Hematopoietic multipotent progenitor cell treated with erythropoietin and hydrocortisone succinate and interleukin-3 and kit ligand, for 6 days (in vitro differentiated cells): ENCODE measurements at places on chromosomes 6 and 20.

- DNase-seq: no peak
These were observed 529 bp downstream of the UBE2C start for GRCh38 chr20:45813006-45813340.

- no peak for DNase-seq
These were observed 11.4 kb downstream of the RIPK1 start for GRCh38 chr6:3079682-3080081.

DNA sequence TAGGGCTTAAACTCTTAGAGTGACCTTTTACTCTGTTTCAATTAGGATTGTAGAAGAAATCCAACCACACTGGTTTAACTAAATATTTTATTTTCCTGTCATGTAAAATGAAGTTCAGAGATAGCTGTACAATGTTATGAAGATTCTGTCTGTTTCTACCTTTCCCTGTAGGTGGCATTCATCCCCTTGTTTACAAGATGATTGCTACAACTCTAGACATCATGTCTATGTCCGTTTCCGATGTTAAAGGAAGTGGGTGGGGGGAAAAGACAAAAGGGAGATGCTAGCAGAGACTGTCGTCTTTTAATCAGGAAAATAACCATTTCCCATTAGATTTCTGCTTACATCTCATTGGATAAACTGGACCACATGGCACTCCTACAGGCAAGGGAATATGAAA, 30.9 kb upstream of the RIMS1 start:
- DNase-seq: no peak

- DNase-seq: peak; percentile 85
These were observed 13.2 kb downstream of the SS18L1 start for GRCh38 chr20:62156592-62157386.

GRCh38 chr6:7956257-7956656, 45.7 kb upstream of the TXNDC5 start:
- no peak for DNase-seq

DNA sequence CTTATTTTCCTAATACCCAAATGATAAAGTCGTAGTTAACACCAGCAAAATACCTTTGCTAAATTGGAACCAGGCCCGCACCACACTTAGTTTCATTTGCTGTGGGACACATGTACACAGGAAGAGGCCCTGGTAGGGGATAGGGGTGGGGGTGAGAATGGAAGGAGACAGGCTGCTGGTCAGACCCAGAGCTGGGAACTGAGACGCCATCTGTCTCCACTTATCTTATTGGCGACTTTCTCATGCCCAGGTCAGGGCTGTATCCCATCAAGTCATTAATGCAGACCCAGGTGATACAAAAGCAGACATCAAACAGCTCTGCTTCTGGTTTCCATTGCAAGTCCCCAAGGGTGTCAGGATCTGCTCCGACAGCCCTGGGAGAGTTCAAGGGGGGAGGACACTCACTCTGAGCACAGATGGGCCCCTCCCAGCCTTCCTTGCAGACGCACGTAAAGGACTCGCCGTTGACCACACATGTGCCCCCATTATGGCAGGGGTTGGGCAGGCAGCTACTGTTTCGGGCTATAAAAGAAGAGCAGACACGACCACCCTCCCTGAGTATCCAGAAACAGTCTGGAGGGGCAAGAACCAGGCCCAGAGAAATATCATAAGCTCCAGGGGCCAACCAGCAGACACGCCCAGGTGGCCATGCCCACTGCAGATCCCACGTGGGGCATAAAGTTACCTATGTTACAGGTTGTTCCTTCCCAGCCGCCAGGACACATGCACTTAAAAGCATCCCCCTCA, 29.2 kb downstream of the JAG1 start:
- no peak for DNase-seq

GRCh38 chr20:17610566-17611289, 40.9 kb downstream of the DSTN start:
- DNase-seq: peak; percentile 12

DNA sequence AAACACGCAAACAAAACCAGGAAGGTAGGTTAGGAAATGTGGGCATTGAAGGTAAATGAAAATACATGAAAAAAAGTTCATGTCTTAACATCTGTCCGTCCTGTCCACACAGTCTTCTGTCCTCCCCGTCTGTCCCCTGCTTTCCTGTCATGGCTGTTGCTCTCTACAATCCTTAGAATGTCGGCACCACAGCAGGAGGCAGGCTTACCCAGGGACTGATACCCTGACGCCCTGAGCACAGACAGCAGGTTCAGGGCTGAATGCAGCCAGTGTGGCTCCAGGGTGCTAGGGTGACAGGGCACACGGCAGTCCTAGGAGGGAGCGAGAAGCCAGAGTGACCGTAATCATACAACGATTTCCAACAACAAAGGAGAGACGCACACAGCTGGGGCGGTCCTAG, 123.7 kb downstream of the IRF4 start:
- DNase-seq: no peak

DNA sequence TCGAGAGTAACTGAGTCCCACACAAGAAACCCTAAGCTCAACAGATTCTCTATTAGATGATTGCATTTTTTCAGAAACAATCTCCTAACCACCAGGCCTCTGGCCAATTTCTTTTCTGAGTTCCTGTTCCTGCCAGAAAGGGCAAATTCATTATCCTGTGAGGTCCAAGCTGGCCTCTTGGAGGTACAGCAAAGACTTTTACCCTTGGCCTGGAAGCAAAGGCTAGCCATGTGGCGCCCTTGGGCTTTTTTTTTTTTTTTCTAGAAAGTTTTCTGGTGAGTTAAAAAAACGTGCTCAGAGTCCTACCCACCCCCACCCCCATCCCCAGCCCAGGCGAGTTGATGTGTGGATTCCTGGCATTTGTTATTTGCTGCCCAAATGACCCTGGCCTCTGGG, 59.0 kb upstream of the EEF1A1 start:
- DNase-seq: peak; percentile 63

GRCh38 chr6:7631466-7631865, 41.5 kb downstream of the SNRNP48 start:
- no peak for DNase-seq

GRCh38 chr6:38836585-38836984, 121.5 kb downstream of the DNAH8 start:
- no peak for DNase-seq

DNA sequence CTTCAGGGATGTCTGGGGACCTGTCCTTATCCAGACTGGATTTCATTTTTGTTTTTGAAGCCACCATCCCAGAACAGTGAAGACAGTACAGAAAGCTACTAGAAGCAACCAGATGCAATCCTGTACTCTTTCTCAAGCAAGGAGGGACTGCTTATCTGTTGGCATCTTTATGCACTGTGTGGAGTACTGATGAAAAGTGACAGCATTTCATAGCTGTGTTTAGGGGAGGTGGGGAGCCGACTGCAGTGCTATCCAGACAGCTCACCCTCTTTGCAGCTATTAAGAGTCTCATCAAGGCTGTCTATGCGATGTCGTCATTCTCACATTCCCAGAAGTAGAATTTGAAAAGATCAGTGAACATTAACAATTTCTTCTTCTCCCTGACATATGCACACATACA, 5.5 kb downstream of the ZDHHC14 start:
- no peak for DNase-seq

- no peak for DNase-seq
These were observed 24.9 kb upstream of the BTN3A2 start for GRCh38 chr6:26340066-26340465.

DNA sequence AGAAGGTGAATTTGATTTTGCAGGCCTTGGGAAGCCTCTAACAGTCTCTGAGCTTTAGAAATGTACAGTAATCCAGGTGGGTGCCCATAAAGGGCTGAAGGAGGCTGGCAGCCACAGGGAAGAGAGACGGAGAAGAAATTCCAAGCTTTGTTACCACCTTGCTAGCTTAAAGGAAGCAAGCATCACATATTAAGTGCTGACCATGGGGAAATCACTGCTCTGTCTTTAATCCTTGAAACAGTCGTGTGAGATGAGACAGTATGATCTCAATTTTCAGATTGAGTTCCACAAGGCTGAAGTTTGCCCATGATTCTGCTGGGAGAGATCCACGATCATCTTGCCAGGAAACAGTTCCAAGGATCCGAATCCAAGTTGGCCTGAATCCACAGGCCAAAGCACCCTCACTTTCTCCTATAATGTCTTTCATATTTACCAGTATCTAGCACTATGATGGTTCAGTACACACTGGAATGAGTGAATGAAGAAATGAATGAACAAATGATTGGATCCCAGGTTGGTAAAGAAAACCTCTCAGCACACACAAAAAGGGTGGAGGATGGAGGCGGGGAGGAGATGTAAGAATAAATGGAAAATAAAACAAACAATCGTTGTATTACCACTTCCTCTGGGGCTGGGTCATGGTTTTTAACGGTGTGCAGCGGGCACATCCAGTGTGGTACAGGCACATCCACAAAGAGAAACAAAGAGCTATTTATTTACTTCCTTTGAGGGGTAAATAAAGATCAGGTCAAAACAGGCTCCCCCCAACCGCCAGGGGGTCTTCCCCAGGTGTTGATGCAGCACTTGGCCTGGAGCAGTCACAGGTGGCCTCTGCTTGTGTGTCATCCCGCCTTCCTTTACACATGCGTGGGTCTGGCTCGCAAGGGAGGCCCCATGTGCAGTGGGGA, 28.2 kb upstream of the TAF8 start:
- DNase-seq: peak; percentile 29

- no peak for DNase-seq
These were observed 30.4 kb downstream of the ZC2HC1B start for GRCh38 chr6:143894655-143895054.

- DNase-seq: no peak
These were observed 9.1 kb upstream of the TJAP1 start for GRCh38 chr6:43468240-43468639.

DNA sequence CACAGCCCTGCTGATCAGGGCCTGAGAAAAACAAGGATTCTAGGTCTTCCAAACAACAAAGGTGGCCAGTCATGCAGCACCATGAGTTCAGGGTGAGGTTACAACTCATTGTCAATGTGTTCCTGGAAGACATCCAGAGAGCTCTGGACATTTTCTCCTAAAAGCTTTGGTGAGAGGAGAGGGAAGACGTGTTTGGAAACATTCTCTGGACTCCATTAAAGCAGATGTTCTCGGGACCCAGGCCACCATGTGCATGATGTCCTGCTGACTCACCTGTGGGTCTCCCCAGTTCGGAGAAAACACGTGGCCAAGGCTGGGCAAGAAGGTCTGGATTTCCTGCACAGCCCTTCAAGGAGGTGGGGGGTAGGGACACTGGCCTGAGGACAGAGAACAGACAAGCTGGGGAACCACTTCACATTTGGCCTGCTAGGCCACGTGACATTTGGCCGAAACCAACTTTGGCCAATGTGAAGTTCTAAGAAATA, 61.6 kb downstream of the KCNB1 start:
- DNase-seq: no peak

GRCh38 chr6:104642871-104643270, 216.8 kb downstream of the HACE1 start:
- DNase-seq: no peak

GRCh38 chr6:11128608-11129007, 17.1 kb upstream of the ERVFRD-1 start:
- DNase-seq: no peak

- no peak for DNase-seq
These were observed 31.2 kb downstream of the SNAI1 start for GRCh38 chr20:50013976-50014375.

DNA sequence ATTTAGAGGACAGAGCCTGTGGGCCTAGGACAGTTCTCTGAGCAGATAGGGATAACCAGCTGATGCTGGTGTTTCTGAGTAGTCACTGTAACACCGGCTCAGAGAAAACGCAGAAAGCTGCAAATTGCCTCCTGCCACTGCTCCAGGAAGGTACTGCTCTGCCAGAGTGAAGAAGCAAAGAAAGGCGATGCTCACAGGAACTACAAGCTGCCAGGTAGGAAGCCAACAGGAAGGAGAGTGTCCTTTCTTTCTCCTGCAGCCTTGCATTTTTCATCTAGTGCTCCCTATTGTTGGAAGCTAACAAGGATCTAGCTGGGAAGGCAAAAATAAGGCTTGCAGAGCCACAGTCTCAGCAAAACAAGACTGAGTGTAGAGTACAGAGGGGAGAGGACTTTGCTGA, 70.7 kb upstream of the RAB32 start:
- no peak for DNase-seq

GRCh38 chr20:17700637-17701036, 871 bp downstream of the BANF2 start:
- no peak for DNase-seq

GRCh38 chr6:158773581-158774449, 45.4 kb downstream of the EZR start:
- DNase-seq: no peak

GRCh38 chr6:4809999-4810918, 34.1 kb downstream of the CDYL start:
- DNase-seq: no peak

- no peak for DNase-seq
These were observed 18.1 kb downstream of the OPRM1 start for GRCh38 chr6:154057098-154057497.

- DNase-seq: peak; percentile 39
These were observed 382.5 kb downstream of the EPHA7 start for GRCh38 chr6:93036835-93037234.

- DNase-seq: no peak
These were observed 141.5 kb downstream of the BMP7 start for GRCh38 chr20:57124800-57125517.

DNA sequence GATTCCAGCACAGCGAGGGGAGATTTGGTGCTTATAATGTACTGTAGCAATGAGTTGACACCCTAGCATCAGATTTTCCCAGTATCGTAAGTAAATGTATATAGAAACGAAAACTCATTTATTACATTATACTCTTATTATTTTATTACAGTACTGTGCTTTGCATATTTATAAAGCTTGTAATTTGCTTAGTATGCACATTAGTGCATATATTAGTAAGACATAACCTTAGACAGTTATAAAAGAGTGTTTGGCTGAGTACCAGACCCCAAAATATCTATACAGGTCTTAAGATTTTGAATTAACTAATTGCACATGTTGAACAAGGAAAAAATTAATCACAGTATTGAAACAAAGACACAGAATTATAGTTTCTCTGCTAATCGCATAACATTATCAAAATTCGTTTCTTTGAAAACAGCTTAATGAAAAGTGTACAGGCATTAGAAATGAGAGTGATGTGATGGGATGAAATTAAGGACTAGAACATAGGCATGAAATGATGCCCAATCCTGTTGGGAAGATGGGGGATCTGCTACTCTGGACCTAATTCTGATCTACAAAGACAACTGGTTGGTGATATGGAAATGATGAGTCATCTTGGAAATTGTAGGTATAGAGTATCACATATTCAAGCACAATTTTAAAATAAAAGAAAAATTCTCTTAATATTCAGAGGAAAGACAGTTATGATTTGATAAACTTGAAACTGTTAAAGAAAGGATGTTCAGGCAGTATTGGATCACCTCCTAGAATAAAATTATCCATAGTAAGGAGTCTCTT, 42.8 kb downstream of the STXBP5 start:
- DNase-seq: no peak

GRCh38 chr6:51585264-51585663, 502.1 kb downstream of the PKHD1 start:
- no peak for DNase-seq

GRCh38 chr20:46312075-46312944, 4.0 kb upstream of the CDH22 start:
- DNase-seq: no peak

- peak; percentile 59 for DNase-seq
These were observed 10.2 kb downstream of the UNC5CL start for GRCh38 chr6:41028561-41029412.
